GM13976 (cell line): ENCODE measurements at places on chromosomes 7 and 10.
A peak's percentile ranks its signal among the peaks of the same experiment; 100 is the strongest.

DNA sequence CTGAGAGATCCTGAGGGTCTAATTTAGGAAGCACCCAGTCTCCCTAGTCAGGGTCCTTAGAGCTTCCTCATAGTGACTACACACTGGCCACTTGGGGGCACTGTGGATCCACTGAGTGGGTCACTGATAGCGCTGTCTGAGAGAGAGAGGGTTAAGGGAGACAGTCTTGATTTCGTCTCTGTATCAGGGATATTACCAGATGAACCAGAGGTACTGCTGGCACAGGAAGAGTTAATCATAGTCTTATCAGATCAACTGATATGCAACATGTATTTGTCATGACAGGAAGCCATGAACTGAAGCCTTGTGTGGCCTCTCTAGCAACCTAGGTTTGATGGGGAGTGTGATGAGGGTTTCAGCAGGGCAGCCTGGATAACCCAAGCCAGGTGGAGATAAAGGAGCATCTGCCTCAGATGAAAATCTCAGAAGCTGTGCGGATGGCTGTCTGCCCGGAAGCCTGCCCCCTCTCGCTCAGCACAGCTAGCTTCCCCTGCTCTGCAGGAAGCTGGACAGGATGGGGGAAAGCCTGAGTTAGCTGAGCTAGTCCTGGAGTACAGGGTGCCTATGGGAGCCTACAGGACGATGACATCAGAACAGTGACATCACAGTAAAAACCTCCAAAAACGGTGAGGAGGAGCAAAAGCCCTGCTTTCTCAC is 214.0 kb upstream of the PRSS1 start:
- peak; percentile 57 for DNase-seq

- no peak for DNase-seq
Observed at GRCh38 chr7:100109521-100110163, 8.2 kb downstream of the AP4M1 start.

- no peak for DNase-seq
Observed at GRCh38 chr10:106941297-106942034, 223.0 kb downstream of the SORCS1 start.

DNA sequence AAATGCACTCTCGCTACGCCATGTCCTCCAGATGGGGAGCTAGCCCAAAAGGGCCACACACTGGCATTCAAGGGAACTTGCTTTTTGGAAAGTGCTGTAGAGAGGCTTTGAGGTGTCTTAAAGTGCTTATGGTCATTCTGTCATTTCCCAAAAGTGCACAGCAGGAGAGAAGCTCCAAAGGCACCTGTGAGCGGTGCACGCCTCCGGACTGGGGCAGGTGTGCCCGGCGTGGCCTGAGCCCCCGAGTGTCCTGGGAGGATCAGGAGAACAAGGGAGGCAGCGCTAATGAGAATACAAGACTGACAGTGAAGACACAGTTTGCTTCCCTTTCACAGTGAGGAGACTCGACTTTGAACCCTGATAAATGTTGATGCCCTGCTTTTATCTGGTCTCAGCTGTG is 419.0 kb upstream of the MKI67 start:
- DNase-seq = no peak

DNA sequence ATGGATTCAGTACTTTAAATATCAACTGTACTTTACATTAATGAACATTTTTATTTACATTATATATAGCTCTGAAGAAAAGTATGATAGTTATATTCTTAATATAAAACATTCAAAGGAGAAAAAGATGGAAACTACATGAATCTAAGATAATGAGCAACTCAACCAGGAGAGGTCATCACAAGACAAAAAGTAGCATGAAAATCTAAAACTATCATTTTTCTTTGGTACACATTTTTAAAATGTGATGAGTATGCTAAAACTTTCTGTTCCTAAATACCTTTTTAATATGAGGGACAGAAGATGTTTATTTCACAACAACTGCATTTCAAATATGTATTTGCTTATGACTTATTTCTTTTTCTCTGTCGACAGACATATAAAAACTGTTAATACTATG is 2.4 kb downstream of the CNTNAP2 start:
- DNase-seq = no peak

DNA sequence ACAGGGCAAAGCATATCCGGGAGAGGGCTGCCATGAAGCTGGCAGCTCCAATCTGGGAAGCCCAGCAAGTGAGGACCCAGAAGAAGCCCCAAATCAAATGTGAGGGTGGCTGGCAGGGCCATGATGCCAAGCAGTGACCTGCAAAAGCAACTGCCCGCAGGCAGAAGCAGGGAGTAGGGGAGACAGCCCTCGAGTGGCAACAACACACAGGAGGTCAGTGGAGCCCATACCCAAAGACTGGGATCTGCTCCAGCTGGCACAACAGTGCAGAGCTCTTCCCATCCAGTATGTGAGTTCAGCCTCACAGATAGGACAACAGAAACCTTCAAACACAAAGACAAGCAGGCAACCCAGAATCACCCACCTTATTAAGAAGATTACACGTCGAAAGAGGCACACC is 45.0 kb downstream of the GRID1 start:
- no peak for DNase-seq
